ENCODE measurements at places on chromosomes 2 and 18.

DNA sequence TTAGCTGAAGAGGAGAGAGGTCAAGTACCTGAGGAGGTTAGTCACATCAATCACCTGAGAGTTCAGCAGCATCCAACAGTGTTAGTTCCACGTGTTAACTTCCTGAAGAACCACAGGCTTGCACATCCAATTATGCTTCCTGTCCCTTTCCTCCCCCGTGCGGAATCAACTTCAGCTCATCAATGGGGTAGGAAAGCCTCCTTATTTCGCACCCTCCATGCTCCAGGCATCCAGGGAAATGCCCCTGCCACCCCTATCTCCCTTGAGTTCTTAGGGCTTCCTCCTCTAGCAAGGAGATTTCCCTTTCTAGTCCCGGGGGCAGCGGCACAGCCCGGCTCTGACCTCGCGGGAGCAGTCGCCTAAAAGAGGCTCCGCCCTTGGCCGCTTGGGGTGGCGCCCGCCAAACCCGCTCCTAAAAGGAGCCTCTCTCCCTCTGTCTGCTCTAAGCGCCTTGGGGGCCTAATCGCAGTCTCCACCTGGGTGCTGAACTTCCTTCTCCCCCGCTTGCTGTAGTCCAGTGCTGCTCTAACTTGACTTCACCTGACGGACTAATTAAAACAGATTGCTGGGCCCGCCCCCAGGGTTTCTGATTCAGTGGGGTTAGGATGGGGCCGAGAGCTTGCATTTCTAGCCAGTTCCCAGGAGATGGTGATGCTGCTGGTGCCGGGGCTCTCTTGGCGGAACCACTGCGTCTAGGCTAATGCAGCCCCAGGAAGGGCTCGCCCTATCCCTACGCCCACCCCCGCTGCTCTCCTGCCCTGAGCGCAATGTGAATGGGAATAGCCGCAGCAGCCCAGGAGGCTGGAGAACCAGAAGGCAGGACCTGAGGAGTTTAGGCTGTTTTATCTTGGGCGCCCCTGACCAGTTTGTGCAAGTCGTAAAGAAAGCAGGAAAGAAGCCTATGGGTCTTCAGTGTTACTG lies 3.4 kb upstream of the TET3 start:
- ATAC-seq = peak; percentile 63

DNA sequence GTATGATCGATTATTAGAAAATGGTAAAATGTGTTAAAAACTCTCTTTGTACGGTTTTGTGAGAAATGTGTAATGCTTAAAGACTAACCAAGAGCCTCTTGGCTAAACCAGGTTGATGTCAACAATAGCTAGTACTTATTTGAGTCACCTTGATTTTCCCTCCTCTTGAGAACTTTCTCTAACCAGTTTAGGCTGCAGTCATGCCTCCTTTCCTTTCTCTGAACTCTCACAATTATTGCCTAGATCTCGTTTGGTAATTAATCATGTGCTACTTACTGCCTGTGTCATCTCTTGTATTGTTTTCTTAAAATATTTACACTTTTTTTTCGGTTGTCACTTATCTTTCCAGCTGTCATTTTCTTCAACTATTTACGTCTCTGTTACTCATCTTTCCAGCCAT lies 1.1 kb upstream of the EPC2 start:
- ATAC-seq = no peak

DNA sequence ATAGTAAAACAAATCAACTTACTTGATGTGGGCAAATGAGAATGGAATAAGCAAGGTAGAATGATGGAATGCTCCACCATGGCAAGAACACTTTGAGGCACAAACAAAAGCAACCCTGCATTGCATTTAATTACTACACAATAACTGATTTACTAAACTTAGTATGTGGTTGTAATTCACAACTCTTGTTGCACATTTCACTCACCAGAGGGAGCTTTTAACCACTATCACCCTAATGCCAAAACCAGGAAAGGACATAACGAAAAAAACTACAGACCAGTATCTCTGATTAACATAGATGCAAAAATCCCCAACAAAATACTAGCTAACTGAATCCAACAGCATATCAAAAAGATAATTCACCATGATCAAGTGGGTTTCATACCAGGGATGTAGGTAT lies 659.8 kb downstream of the CPS1 start:
- no peak for ATAC-seq

GRCh38 chr2:36650031-36650829 lies 46.3 kb upstream of the VIT start:
- peak; percentile 98 for ATAC-seq

- peak; percentile 83 for ATAC-seq
Observed at GRCh38 chr2:122136056-122136455, 380.6 kb downstream of the TSN start.

DNA sequence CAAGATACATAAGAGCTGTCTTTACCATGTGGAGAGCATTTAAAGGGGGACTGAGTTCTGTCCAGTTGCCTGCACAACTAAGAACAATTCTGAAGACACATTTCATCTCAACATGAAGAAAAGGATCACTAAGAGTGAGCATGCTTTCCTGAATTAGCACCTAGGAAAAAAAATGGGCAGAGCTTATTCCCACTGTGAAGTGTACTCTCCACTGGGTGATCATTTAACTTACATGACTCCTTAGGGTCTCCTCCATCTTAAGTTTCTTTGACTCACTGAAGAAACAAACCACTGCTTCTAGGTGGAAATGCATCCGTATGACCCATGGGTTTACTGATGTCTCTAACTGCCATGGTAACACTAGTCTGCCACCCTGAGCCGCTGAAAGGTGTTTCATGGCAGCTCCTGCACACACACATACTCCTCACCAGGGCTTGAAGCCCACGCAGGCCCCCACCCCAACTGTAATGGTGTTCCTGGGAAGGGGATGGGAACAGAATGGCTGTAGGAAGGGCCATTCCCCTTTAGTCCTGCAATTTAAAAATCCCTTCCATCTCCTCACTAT lies 27.1 kb downstream of the HDLBP start:
- ATAC-seq = no peak

DNA sequence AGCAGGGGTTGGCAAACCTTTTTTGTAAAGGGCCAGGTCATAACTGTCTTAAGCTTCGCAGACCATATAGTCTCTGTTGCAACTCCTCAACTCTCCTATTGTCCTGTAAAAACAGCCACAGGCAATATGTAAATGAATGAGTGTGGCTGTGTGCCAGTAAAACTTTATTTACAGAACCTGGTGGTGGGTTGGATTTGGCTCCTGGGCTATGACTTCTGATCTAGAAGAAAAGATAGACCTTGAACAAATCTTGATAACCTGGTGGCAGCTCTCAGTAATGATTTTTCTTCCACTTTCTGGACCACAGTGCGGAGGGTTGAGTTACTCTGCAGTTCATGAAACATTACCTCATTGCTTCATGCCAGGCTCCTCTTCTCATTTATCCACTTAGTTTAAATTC lies 139.3 kb downstream of the MYCN start:
- peak; percentile 44 for ATAC-seq

Measured in motor neuron (in vitro differentiated cells).